ENCODE measurements at places on chromosomes 13 and 19.

DNA sequence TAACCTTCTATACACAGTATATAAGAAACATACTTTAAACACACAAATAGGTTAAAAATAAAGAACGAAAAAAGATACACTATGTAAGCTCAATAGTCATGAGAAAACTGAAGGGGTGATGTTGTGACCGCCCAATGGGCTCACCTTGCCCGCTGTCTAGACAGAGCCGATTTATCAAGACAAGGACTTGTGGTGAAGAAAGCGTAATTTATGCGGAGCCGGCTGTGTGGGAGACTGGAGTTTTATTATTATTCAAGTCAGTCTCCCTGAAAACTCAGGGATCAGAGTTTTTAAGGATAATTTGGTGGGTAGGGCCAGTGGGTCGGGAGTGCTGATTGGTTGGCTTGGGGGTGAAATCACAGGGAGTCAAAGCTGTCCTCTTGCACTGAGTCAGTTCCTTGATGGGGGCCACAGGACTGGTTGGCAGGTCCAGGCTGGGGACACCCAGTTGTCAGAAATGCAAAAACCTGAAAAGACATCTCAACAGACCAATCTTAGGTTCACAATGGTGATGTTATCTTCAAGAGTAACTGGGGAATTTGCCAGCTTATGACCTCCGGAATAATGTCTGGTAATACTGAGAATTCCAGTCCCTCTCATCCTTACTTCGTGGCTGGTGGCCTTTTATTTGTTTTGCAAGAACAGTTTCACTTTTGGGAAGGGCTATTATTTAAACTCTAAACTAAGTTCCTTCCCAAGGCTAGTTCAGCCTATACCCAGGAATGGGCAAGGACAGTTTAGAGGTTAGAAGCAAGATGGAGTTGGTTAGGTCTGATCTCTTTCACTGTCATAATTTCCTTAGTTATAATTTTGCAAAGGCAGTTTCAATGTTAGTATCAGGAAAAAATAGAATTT is 96.6 kb downstream of the UBL3 start:
- no peak for DNase-seq

DNA sequence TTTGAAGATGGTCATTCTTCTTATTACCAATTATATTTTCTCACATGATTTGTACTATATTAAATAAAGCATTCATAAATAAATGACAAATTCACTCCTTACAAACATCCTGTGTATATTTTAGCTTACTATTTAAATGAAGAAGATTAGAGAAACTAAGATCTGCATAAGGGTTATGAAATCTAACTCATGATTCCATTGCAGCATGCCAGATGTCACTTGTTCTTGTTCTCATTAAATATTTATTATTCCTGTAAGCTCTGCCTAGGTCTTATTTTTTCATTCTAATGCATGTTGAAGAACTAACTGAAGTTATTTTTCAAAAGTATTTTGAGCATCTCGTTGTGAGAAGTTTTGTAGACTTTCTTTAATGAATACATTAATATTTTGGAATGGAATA is 18.3 kb downstream of the NUP58 start:
- no peak for DNase-seq

DNA sequence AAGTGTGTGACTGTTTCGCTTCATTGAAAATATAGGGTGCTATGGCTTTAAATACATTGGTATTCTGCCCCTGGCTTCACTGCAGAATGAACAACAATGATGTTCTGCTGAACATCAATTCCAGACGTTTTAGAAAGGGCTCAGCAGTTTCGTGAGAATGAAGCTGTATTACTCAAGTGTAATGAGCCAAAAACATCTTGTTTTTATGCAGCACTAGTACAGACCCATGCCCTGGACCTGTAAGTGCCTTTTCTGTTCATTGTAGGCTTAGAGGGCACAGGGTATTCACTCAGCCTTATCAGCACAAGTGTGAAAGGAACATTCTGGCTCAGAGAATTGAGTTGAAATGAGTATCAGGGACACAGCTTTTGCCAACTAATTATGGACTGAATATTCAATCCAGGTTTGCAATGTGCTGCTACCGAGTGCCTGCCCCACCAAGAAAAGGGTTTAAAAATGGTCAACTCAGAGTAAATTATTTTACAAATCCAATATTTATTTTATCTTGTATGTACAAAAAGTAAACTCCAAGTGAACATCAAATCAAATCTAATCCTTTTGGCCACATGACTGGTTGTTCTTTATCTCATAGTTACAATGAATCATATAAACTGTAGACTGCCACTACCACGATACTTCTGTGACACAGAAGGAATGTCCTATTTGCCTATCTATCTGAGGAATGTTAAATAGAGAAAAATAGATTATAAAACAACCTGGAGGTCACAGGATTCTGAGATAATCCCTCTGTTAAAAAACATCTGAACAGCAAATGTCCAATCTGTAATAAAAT is 362.8 kb downstream of the NALCN start:
- no peak for DNase-seq

DNA sequence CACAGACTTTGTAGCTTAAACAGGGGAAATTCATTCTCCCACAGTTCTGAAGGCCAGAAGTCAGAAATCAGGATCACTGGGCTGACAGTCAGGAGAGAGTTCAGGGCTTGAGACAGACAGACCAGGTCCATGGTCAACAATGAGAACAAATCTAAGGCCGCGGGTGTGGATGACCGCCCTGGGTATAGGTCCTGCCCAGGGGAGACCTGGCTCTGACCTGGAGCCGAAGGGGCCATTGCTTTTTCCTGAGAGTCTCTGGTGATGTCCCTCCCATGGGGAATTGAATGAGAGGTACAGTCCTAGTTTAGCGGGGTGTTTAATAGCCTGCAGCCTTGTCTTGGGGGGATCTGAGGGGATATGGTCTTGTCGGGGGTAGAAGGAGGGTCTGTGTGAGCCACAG is 25.2 kb upstream of the FBL start:
- no peak for DNase-seq

- DNase-seq = no peak
Observed at GRCh38 chr13:33316890-33317289, 31.3 kb upstream of the STARD13 start.

- no peak for DNase-seq
Observed at GRCh38 chr13:75136151-75136550, 345.8 kb downstream of the TBC1D4 start.

DNA sequence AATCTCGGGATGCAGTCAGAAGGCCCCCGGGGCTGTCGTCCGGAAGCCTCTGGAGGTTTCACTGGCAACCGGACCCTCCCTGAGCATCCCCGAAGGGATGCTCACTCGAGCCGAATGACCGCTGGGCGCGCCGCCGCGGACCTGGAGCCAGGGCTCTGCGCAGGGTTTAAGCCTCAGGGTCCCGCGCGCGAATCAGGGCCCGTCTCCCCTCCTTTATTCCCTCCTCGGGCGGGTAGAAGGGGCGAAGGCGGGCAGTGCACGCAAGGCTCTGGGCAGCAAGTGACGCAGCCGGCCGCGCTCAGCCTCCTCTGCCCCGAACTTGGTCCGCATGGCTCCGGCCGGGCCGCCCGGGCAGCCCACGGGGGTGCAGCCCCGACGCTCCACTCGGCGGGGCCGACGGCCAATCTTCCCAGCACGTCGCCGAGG is 572 bp downstream of the SHISA2 start:
- DNase-seq = no peak

- DNase-seq = no peak
Observed at GRCh38 chr19:35757231-35757748, 461 bp upstream of the HSPB6 start.

- no peak for DNase-seq
Observed at GRCh38 chr13:51843529-51843928, 1.4 kb downstream of the TMEM272 start.

GRCh38 chr13:100954430-100955305 is 280.1 kb upstream of the TMTC4 start:
- no peak for DNase-seq

- DNase-seq = no peak
Observed at GRCh38 chr13:106464076-106464475, 71.4 kb downstream of the EFNB2 start.

DNA sequence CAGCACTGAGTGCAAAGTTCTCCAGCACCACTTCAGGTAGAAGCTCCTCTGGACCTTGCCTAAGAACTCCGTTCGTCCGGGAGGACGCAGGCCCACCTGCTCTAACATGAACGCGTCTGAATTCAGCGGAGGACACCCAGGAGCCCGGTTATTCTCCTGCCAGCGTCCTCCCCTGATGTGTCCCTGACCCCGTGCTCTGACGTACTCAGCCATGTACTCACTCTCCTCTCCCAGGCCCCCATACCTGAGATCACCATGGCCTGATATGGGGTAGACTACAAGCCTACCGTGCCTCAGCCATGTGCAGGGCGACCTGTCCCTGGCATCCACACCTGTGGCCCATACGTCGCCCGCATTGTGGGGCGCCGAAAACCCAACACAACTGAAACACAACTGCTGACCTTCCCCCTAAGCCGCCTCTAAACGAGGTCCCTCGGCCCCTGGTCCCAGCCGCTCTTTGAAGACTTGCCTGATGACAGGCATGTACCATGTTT is 744 bp upstream of the ZNF584 start:
- DNase-seq = no peak

DNA sequence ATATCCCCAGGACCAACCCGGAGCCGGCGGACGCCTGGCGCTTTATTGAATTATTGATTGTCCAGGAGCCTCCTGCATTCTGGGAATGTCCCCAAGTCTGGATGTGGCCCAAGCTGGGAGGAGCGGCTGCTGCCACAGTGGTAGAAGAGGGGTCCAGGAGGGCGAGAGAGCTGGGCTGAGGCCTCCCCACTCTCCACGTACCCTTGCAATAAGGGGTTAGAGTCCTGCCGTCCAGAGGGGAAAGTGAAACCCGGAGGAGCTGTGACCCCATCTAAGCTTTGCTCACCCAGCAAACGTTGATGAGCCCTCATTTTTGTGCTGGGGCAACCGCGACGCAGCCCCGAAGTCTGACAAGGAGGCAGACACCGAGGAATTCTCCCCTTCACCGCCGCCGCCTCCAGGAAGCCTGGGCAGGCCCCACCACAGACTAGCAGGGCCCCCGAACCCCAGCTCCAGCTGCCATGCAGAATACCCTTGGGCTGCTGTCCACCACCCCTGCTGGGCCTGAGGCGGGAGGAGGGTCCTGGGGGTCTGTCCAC is 1.4 kb upstream of the C2CD4C start:
- no peak for DNase-seq

DNA sequence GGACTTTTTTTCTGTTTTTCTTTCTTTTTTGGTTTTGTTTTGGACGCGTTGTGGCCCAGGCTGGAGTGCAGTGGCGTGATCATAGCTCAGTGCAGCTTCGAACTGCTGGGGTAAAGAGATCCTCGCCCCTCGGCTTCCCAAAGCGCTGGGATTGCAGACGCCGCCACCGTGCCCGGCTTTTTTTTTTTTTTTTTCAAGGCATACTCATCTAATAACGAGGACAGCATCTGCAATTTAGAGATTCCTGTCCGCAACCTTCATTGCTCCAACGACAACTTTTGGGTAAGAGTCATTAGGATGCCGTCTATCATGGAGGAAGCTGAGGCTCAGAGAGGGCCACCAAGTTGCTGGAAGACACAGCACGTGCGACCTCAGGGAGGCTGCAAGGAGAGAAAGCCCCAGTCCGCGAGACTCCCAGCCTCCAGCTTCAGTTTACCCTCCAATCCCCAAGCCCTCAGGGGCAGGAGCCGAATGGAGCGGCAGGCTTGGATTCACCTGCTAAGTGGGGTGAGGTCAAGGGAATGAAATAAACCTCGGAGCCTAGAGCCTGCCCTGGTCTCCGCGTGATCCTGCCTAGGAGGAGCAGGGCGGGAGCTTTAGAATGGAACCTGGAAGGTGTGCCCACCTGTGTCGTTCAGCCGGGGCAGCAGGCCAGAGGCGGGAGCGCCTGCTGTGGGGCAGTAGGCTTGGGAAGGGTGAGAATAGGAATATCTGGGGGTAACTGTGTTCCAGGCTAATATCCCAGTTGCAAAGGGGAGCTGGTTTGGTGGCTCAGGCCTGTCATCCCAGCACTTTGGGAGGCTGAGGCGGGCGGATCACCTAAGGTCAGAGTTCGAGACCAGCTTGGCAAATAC is 676 bp upstream of the POLRMT start:
- no peak for DNase-seq

DNA sequence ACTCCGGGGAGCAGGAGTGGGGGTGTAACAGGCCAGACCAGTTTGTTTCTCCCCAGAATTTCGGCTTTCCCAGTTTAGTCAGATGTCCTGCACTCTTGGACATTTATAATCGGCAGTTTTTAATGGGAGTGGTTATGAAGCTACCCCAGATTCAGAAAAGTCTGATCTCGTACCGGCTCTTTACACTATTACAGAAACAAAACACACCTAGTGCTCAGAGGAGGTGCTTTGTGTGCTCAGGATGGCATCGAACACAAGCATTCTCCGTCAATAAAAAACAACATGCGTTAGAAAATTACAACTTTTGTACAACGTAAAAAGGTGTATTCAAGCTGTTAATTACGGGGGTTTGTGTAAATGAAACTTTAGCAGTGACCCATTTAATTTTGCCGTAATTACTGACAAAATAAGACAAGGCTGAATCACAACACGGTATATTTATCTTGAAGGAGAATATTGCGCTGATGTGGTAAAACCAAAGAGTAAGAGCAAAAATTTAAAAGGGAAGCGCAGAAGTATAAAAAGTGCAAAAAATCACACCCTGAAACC is 6.6 kb upstream of the SOX1 start:
- DNase-seq = no peak

GRCh38 chr19:29121684-29122083 is 91.3 kb downstream of the UQCRFS1 start:
- DNase-seq = no peak

DNA sequence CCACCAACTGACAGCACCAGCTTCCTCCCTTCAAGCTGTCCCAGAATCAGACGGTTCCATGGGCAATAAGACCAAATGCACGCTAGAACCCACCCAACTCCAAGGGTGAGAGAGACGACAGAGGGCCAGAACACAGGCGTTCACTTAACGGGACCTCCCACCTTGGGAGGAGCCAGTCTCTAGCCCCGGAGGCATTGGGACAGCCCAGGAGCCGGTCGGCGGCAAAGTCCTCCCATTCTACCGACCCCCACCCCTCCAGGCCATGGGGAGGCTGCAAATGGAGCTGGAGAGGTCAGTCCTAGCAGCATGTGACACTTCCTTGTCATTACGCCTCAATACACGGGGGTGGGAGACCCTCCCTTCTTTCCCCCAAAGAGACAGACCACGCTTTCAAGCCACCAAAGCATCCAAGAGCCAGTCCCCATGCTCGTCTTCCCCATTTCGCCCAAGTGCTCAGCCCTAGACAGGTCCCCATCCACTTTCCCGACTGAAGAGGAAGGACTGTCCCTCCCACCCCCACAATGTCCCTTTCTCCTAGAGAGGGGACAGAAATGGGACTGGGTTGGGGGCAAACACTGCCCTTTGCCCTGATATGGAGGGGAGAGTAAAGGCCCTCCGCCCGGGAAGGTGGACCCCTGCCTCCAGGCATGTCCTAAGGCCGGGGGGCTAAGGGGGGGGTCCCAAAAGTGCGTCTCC is 964 bp downstream of the KHSRP start:
- DNase-seq = peak; percentile 39

- DNase-seq = no peak
Observed at GRCh38 chr13:20190076-20190475, 2.7 kb downstream of the GJB2 start.

DNA sequence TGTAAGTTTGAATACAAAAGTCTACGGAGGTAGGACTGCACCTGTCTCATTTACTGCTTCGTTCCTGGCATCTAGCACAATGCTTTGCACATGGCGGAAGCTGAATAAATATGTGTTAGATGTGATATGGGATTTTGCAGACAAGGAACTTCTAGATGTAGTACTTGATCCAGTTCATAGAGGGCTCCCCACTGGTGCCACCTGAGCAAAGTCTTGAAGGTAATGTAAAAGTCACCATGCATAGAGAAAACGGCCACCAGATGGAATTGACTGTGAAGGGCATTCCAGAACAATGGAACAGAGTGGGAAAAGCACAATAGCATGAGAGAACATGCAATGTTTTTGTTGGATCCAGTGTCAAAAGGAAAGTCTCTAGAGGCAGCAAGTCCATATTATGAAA is 209.3 kb downstream of the HS6ST3 start:
- DNase-seq = no peak

Data from stimulated activated CD4-positive, alpha-beta T cell treated with anti-CD3 and anti-CD28 coated beads, Interleukin-2, amount 100 ng/mL, for 48 hours (primary cell).